ENCODE measurements at places on chromosomes 2 and 18.

DNA sequence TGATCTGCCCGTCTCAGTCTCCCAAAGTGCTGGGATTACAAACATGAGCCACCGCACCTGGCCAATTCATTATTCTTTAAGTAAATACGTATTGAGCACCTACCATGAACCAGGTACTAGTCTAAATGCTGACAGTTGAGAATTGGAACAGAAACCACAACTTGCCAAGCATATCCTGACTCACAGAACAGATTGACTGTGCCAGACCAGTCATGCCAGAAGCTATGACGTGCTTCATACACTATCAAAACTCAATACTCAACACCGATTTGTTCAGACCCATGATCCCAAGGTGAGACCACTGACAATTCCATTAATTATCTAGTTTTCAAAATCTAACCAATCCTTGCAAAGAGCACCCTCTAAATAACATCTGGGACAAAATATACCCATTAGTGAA, 148.6 kb downstream of the B3GNT2 start:
- no peak for DNase-seq

- DNase-seq: no peak
These were observed 284.2 kb upstream of the TANK start for GRCh38 chr2:160876029-160876428.

DNA sequence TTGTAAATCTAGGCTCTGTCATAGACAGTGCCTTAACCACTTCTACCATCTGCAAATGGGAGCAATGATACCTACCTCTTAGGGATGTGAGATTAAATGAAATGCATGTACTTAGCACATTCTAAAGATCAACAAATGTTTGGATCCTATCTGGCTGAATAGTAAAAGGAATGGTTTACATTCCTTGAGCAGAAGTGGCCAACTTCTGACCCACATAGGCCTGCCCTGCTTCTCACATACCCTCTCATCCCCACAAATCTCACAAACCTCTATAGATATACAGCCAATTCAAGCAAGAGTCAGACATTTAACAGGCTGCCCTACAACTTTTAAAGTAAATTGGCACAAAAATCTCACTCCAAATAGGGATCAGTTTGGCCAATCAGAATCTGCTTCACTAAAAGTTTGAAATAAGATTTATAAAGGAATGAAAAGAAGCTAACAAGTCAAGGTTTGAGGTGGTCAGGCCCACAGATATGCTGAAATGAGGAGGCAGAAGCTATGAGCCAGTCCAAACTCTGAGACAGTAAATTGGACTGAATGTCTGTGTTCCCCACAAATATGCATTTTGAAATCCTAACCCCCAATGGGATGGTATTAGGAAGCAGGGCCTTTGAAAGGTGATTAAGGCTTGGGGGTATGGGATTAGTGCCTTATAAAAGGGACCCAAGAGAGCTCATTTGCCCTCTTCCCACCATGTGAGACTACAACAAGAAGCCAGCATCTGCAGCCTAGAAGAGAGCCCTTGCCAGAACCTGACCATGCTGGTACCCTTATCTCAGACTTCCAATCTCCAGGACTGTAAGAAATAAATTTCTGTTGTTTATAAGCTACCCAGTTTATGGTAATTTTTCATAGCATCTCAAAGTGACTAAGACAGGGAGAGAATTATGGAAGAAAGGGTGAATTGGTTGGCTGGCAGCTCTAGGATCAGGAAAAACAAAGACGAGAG, 227.8 kb upstream of the RBMS1 start:
- DNase-seq: no peak

DNA sequence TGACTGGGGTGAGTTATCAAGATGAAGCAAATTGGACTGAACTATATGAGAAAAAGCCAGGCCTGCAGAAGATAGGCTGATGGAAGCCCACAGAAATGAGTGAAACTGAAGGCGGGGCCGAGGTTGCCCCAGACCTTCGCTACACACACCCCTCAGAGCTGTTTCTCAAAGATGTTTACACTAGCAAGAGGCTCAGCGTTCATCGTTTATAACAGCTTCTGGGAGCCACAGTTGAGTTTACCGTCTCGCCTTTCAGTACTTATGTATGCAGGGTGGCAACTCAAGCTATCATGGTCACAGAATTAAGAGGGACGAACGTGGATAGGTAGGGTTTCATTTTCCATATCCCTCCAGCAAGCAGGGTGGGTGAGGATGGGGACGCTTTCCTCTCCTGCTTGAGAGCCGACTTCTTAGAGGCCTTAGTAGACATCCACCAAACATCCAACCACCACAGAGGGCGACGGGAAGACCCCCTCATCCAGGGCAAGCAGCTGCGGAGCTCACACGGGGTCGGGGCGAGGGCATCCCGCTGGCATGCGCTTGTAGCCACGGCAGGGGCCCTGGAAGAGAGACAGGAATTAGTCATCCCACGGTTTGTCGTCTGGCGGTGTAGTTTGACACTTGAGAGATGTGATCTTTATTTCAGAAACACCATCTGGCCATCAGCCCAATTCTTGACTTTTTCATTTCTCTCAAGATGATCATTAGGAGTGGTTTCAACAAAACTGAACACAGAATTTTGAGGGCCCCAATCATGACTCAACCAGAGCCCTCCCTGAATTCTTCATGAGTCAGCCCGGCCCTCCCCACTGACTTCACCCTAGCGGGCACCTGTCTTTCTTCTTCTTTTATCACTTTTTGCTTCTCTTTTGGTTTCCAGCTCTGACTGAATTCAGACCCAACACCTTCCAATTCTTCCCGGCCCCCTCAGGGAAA, 109.1 kb upstream of the CTDP1 start:
- no peak for DNase-seq

GRCh38 chr2:42035241-42035640, 12.6 kb upstream of the PKDCC start:
- no peak for DNase-seq

GRCh38 chr2:219252900-219253752, at the start of gene TUBA4B:
TUBA4B (plus strand) TSS chr2:219253243; CDS start chr2:219253408, 165 bp downstream.
- DNase-seq: no peak

GRCh38 chr2:32009516-32010256, 1.1 kb downstream of the MEMO1 start:
- DNase-seq: no peak

- no peak for DNase-seq
These were observed 107.2 kb upstream of the UBE2E3 start for GRCh38 chr2:180873219-180873618.

DNA sequence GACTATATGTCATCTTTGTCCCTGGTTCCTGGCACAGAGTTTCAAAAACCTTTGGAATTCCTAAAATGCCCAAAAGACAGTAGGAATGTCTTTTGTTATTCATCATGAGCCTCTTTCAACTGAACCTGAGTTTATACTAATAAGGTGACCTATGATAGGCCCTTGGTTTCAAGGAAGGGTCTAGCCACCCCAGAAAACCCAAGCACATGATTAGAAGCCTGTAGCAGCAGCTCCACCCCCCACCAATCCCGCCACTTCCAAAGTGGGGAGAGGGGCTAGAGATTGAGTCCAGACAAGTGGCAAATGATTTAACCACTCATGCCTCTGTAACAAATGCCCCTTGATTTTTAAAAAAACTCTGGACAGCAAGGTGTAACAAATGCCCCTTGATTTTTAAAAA, 56.8 kb downstream of the ADD2 start:
- no peak for DNase-seq

DNA sequence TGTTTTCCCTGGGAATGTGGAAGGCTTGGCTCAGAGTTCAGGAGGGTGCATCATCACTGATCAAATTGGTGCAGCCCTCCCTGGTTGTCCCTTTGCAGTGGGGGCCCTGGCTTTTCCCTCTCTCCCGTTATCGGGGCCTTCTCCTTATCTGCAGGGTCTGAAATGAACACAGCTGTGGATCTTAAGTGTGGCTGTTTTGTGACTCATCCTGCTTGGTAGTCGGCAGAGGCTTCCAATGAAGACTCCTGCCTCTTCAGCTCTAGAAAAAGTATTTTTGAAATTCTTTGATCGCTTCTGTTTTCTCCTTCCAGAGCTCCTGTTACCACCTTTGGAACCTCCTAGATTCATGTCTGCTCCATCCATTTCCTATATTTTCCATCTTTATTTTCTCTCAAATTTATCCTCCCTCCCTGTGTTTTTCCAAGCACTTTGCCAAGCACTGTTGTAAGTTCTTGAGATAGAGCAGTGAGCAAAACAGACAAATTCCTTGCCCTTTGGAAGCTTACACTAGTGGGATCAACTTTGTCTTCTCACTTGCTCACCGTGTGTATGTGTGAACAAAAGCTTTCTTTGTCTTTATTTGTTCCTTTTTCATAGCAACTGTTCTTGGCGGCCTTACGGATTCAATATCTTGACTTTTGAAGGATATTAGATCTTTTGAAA, 45.7 kb downstream of the RALB start:
- DNase-seq: no peak

DNA sequence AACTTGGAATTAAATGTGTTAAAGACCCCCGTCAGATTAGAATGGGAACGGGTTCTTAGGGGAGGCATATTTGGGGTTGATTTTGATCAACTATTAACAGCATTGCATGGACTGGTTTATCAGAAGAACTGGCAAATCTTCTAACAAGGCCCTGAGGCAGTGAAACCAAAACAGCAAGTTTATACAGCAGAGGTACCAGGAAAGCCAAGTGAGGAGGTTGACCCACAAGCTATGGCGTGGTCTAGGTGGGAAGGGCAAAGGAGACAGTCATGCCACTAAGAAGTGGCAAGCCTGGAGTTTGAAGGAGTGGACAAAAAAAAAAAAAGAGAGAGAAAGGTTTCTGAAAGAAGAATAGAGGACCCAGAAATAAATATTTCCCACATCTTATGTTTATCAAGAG, 187.0 kb downstream of the MREG start:
- DNase-seq: no peak

Measured in activated naive CD8-positive, alpha-beta T cell treated with anti-CD3 and anti-CD28 coated beads, Interleukin-2, amount 50 U/mL, for 16 hours (primary cell).